T47D (cell line): ENCODE measurements at places on chromosomes 2 and 18.

DNA sequence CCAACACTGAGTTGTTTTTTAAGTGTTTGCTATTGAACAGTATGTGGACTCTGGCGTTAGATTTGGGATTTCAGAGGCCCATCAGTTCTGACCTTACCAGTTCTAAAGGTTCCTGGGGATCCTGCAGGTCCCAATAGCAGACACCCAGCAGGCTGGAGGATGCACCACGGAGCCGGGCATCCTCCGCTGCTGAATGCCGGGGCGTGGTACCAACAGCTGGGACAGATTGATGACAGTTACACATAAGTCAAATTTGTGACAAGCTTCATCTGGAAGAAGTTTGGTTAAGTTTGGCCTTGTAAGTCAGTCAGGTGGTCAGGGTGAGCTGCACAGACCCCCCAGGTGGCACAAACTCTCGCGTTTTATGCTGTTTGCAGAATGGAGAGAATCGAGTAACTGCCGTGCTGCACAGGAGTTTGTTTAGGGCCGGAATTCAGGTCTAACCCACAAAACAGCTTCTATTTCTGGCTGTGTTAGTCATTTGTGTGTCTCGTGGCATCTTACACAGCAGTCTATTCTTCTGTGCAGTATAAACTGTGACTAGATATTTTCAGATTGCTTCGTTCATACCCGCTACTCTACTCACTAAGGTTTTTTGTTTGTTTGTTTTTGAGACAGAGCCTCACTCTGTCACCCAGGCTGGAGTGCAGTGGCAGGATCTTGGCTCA, 19.2 kb downstream of the CTDP1 start:
- DNase-seq: no peak

DNA sequence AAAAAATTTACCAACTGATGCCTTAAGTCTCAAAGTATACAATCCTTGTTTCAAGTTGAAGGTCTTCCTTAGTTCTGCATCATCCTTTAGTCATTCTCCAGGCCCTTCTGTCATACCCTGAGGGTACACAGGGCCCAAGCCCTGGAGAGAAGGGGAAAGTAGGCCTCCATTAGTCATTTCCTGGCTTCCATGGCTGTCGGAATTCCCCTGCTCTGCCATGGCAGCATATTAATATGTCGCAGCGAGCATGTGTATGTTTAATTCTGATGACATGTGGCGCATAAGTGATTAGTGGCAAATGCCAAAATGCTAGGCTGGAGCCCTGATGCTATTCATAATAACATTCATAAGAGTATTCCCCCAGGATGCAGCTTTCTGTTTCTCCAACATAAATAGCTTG, 22.1 kb downstream of the GPR39 start:
- no peak for DNase-seq

DNA sequence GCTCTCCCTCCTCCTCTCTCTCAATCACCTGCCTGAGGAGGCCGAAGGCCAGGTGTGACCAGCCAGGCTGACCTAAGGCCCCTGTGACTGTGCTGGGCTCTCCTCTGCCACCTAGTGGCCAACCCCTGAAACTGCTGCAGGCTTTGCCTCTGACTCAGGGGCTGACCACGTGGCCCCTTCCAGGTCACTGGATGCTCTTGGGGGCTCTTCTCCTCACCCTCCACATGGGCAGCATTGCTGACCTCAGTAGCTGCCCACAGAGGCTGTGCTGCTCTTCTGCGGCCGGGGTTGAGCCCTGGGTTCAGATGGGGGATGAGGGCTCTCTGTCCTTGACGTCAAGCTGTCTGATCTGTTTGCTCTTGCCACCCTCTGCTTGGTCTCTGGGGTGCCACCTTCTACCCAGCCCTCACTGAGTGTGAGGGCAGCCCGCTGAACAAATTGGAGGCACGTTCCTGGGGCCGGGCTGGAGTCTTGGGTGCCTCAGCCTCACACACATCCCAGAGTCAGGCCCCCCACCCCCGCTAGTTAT, 122.7 kb downstream of the TWIST2 start:
- DNase-seq: peak; percentile 53

DNA sequence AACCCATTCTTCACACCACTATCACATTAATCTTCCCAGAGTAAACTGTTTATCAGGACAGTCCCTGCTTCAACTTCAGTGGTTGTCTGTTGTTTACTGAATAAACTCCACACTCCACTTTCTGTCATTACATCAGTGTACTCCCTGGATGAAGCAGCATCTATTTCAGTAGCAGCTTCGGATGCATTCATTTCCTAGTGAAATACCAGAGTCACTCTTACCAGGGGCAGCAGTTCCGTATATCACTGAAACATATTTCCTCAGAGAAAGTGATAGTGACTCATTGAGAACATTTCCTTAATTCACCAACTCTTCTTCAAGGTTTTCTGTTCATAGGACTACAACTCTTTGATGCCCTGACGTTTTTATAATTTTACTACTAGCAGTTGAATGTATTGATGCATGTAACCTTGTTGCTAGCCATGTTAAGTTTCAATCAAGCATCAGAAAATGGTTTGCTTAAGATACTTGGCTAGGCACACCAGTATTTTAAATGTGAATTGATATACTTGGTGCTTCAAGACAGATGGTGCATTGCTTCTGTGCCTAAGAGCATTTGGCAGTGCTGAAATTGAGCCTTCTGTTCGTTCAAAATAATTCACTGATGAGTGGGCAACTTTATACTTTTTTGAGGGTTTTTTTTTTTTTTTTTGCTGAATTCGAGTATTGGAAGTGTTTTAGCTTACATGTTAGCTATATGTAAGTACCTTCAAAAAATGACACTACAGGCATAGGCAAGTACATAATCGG, 92.3 kb downstream of the UBE2E3 start:
- DNase-seq: no peak

DNA sequence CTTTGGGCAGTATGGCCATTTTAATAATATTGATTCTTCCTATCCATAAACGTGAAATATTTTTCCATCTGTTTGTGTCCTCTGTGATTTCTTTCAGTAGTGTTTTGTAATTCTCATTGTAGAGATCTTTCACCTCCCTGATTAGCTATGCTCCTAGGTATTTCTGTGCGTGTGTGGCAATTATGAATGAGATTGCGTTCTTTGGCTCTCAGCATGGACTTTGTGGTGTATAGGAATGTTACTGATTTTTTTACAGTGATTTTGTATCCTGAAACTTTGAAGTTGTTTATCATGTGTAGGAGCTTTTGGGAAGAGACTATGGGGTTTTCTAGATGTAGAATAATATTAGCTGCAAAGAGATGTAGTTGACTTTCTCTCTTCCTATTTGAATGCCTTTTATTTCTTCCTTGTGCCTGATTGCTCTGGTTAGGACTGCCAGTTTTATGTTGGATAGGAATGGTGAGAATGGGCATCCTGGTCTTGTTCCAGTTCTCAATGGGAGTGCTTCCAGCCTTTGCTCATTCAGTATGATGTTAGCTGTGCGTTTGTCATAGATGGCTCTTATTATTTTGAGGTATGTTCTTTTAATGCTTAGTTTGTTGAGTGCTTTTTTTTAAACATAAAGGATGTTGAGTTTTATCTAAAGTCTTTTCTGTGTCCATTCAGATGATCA, 27.0 kb upstream of the THUMPD2 start:
- no peak for DNase-seq

DNA sequence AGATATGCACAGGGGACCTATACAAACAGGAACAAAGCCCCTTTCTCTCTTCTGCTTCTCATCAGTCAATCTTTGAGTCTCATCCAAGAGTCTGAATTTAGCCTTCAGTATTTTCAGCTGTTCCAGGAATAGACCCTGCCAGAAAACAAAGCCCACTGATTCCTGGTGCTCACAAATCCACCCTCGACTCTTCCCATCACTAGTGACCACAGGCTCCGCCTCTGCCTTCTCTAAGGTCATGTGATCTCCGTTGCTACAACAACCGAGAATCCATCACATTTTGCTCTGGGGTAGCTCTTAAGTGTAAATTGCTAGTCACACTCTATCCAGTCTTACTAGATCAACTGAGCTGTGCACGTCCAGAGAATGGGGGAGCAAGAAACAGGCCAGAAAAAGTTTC, 46.4 kb upstream of the SPTBN1 start:
- no peak for DNase-seq

DNA sequence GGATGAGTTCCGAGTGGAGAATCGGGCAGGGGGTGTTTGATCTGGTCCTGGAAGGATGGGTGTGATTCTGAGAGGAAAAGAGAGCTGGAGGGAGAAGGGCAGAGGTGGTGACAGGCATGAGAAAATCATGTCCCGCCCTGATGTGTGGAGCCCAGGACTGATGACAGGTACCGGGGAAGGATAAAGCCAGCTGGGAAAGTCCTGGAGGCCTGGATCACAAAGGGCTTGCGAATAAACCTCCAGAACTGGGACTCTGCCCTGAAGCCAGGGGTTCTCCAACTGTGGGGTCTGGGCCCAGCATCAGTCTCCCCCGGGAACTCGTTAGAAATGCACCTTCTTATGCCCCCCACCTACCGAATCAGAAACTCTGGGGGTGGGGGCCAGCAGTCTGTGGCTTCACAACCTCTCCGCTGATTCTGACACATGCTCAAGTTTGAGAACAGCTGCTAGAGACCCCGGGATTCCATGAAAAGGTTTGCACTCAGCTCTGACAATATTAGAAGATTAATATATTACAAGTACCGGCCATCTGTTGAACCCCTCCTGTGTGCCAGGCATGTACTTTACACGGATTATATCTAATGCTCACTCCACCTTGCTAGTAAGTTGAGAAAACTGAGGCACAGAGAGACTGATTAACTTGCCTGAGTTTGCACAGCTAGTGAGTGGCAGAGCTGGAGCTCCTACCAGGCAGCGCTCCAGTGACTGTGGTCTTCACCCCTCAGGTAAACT, 8.0 kb downstream of the TNFRSF11A start:
- DNase-seq: no peak

DNA sequence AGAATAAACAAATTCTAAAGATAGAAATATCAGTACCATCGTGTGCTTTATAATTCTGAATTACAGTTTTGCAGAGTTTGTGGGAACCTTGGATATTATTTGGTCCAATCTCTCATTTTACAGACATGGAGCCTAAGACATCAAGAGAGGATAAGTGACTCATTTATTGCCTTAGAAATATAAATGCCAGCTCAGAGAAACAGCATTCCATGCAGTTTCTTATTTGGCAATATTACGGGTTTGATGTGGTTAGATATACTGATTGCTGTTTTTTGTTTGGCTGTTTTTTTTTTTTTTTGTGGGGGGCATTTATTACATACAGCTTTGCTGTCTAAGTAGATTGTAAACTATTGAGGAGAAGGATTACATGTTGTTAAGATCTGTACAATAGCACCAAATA, 1241.1 kb upstream of the LRRTM1 start:
- DNase-seq: no peak
